Ascending aorta (tissue), 2 donors: ENCODE measurements at places on chromosomes 1 and 21. TPM values are rescaled to one million over a fixed set of nuclear protein-coding genes. Genes with fewer than 3 reads are reported as not detected.
A peak's percentile ranks its signal among the peaks of the same experiment; 100 is the strongest.

DNA sequence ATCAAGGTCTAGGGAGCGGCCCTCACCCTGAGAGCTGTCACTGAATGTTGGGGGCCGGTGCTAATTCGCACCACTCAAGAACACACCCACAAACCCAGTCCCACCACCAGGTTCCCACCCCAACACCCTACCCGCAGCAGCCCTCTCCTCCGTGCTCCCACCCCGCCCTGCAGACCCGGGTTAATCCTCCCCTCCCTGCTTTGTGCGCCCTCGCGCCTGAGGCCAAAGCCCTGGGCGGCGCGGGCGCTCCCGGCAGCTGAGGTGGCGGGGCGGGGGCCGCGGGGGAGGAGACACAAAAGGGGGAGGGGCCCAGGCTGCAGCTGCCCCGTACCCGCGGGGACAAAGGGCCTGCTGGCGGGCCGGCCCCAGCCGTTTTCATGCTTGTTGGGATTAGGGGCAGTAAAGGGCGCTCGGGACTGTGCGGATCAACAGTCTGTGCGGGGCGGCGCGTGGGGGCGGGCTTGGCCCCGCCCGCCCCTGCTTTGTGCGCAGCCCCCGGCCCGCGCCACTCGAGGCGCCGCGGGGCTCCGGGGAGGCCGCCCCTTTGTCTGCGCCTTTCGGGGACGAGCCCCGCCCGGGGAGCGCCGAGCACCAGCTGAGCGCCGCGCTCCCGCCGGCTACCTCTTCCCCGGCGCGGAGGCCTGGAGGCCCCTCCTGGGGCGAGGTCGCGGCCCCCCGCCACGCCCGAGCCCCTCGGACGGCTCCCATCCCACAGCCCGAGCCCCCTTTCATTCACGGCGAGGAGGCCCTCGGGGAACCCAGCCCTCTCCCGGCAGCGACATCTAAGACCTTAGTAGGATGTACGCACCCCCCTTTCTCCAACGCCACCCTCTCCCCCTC is 10.9 kb downstream of the C1orf216 start:
- H3K27me3 ChIP-seq = no peaks in the 10 kb centered on the region
- no peak for DNase-seq
- peak overlapping the region; percentile 65 for H3K4me3 ChIP-seq
- H3K36me3 ChIP-seq = no peaks in the 10 kb centered on the region
- peaks cover 4% of the 10 kb centered on the region for H3K4me1 ChIP-seq
- no peak overlapping the region for H3K27ac ChIP-seq

GRCh38 chr1:219716611-219717114 is 103.8 kb upstream of the ZC3H11B start:
- H3K4me3 ChIP-seq = no peak overlapping the region
- DNase-seq = no peak
- no peaks in the 10 kb centered on the region for H3K36me3 ChIP-seq
- no peaks in the 10 kb centered on the region for H3K4me1 ChIP-seq
- H3K27me3 ChIP-seq = no peaks in the 10 kb centered on the region

Gene OR2T29
- not detected for total RNA-seq

Gene CDCA8
- 0.75 TPM for total RNA-seq

Gene SMIM1
- total RNA-seq = not detected

Gene FAM78B
- total RNA-seq = not detected

Gene ESPN
- 2.2 TPM for total RNA-seq

Gene PRAMEF13
- total RNA-seq = not detected

Gene GPR52
- 0.75 TPM for total RNA-seq

Gene TCP10L
- 3.9 TPM for total RNA-seq

Gene KCNJ9
- total RNA-seq = 1.2 TPM
